Smooth muscle cell of the brain vasculature (primary cell): ENCODE measurements at places on chromosomes 5 and 9.

DNA sequence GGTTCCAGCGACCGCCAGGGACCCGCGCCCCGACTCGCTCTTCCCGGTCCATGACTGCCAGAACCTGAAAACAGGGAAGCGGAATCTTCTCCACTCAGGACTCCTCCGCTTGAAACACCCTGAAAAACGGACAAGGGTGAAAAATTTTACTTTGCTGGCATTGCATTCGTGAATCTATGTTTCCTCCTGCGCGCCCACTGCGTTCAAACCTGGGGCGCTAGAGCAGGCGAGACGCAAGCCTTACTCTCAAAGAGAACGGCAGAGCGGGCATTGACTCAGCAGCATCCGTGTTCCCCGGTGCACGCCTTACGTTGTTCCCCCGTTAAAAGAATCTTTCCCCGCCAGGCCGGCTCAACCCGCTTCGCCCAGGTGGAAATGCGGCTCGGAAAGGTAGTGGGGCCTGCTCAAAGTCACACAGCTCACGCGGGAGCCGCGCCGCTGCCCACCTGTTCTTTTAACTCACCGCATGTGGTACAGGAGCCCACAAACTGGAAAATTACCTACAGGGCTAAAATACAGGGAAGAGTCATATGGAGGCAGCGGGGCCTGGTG, 999 bp upstream of the DRD1 start:
- DNase-seq, result no peak

DNA sequence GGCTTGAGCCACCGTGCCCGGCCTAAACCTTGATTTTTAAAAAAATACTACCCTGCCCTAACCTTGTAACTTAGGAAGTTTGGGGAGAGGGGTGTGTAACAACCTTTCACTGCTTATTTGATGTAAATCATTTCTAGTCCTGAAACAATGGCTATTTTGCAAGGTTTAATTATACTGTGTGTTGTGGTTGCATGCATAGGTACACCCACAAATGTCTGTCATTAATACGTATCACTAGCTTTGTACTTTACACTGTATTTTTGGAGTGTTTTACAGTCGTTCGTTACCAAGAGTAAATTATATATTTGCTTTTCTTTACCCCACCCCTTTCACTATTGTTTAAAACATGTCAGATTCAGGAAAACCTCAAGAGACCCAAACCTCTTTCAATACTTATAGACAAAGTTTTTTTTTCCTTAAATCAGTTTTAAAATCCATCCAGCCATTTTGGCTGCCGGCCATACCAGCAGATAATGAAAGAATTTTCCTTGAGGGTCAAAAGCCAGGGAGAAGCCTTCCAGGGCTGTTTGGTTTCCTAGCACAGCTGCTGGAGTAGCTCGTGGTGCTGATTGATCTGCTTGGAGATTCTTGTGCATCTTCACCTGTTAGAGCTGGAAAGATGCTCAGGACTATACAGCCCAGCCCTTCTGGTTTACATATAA, 50.7 kb downstream of the DOCK8 start:
- DNase-seq, result no peak

DNA sequence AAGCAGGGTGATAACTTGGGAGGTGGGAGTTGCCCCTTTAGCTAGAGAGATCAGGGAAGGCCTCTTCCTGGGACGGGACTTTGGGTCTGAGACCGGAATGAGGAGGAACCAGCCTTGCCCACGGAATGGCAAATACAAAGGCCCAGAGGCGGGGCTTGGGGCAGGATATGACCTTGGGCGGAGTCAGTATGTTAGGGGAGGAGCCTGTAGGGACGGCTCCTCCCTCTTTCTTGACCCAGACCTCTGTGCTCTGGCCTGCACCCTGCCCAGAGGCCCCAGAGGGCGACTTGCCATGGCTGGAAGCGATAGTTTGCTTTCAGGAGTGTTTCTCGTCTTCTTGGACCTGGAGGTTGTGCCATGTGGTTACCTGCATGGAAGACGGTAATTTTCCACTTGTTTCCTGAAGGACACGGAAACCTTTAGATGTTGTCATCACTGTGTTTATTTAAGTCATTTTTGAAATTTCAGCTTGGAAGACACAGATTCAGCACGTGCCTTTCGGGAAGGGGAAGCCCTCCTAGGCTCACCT, 85.6 kb downstream of the DAB2IP start:
- no peak for DNase-seq

- no peak for DNase-seq
Measured at GRCh38 chr5:100779669-100780375, 123.3 kb downstream of the ST8SIA4 start.

- no peak for DNase-seq
Measured at GRCh38 chr5:66812291-66812690, 216.1 kb downstream of the MAST4 start.

DNA sequence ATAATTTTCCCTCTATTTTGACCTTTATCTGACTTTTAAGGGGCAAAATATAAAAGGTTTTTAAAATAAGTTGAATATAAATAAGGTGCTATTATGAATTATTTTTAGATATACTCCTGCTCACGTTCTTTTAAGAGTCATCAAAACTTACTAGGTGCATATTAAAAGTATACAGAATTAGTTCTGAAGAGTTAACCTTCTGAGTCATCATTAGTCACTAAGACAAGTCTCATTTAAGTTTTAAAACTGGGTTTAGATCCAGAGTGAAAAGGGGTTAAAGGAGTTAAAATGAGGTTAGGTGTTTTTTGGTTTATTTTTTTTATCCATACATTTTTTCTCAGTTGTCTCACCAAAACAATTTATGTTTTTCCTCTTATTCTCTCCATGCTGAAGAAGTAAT, 41.7 kb downstream of the SMIM15 start:
- DNase-seq, result no peak
